ENCODE measurements at places on chromosomes 2 and 18.

GRCh38 chr18:32326450-32327308 is 136.8 kb downstream of the MEP1B start:
- no peak for DNase-seq

GRCh38 chr2:128315829-128316776 is 2.6 kb downstream of the HS6ST1 start:
- DNase-seq, result no peak

DNA sequence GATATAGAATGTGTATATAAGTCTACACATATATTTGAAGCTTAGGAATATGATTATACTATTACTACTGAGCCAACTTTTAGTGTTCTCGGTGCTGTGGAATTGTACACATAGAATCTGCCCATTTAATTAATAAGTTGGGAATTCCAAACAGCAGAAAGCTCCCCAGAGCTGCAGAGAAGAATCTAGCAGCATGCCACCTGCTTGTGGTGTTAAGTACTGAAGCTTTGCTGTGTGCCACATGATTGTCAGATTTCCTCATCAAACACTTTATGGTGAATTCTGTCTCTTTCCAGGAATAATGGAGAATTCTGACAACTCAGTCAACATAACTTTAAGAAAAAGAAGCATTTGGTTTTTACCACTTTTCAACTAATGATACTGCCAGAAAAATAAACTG is 117.8 kb downstream of the WDSUB1 start:
- no peak for DNase-seq

- no peak for DNase-seq
These were observed 40.1 kb upstream of the CAPN13 start for GRCh38 chr2:30847329-30847728.

- DNase-seq, result no peak
These were observed 176.6 kb downstream of the CNTNAP5 start for GRCh38 chr2:124201713-124202112.

DNA sequence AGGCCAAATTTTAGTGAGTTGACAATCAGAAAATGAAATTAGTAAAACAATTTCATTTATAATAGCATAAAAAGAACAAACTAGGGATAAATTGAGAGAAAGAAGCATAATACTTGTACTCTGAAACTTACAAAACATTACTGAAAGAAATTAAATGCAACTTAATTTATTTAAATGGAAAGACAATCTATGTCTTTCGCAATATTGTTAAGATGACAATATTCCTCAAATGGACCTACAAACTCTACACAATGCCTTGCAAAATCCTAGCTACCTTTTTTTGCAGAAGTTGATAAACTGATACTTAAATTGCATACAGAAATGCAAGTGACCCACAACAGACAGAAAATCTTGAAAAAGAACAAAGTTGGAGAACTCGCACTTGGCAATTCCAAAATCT is 9.1 kb downstream of the EPG5 start:
- no peak for DNase-seq

DNA sequence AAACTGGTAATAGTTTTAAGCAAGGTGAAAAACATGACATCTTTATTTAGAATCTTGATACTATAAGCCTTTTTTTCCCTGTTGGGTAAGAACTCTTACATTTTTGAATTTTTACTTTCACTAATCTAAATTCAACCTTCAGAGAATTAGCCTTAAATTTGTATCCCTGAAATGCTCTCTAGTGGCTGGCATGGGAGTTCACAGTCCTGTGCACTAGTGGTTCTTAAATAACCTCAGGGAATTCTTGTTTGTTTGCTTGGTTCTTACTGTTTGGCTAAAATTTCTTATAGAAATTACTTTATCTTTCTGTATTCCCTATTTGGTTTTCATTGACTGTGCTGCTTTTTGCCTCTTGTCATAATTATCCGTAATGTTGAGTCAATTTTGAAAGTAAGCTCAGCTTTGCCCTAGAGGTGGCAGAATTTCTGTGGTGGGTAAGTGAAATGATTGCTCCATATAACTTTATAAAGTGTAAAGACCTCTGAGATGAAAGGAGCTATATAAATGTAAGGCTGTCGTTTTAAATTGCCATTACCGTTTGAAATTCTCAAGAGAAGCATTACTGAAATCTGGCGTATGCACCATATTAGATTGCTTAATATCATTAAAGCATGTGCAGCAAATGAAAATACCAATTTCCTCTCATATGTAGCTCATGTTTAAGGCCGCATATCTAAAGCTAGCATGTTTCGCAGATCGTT is 391.3 kb upstream of the FIGN start:
- no peak for DNase-seq

- no peak for DNase-seq
These were observed 5.0 kb downstream of the NDUFS1 start for GRCh38 chr2:206154197-206154596.

DNA sequence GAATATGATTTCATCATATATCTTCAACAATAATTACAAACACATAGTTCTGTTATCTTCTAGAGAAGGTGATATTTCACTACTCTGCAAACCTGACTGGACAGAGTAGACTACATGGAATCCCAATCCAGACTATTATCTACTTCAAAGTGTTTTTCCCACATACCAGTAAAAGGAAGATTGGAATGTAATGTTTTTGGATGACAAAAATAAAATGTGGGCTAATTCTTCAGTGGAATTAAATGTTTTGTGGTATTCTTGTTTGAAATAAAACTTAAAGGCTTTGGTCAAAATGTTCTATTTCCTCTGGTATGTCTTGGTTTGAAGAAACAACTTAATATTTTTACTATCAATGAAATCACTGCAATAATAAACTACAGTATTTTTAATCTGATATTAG is 22.1 kb downstream of the COL5A2 start:
- no peak for DNase-seq

- no peak for DNase-seq
These were observed 48.6 kb upstream of the FHL2 start for GRCh38 chr2:105447476-105447875.

- DNase-seq, result peak; percentile 79
These were observed 114.0 kb downstream of the FAM210A start for GRCh38 chr18:13612196-13612997.

GRCh38 chr18:69444221-69444620 is 43.5 kb downstream of the DOK6 start:
- DNase-seq, result no peak

All from CD4-positive, alpha-beta T cell (primary cell).